ENCODE measurements at places on chromosomes 3 and 15. TPM values are rescaled to one million over a fixed set of nuclear protein-coding genes. Genes with fewer than 3 reads are reported as not detected.

The GTPBP8 gene
- 19.2 TPM for polyA plus RNA-seq

The PDZRN3 gene
- 7.9 TPM for polyA plus RNA-seq

The LINGO1 gene
- 0.29 TPM for polyA plus RNA-seq

The ARPP21 gene
- polyA plus RNA-seq: 1.6 TPM

The BBS4 gene
- 18.5 TPM for polyA plus RNA-seq

The CCR9 gene
- not detected for polyA plus RNA-seq

The DNAH12 gene
- 0.03 TPM for polyA plus RNA-seq

The ATG3 gene
- 38.8 TPM for polyA plus RNA-seq
